ENCODE measurements at places on chromosomes 12 and 14. TPM values are rescaled to one million over a fixed set of nuclear protein-coding genes. Genes with fewer than 3 reads are reported as not detected.

GRCh38 chr14:75879031-75879430 is 102.8 kb downstream of the TGFB3 start:
- peak; percentile 67 for DNase-seq

Gene RNASE1
- 14.6 TPM for total RNA-seq

Gene MYH7
- not detected for total RNA-seq

GRCh38 chr14:23052182-23052623 is 5.1 kb downstream of the CDH24 start:
- DNase-seq: peak; percentile 29

GRCh38 chr14:92729634-92730358 is 18.6 kb downstream of the LGMN start:
- no peak for DNase-seq

Gene CLMN
- total RNA-seq: 0.65 TPM

DNA sequence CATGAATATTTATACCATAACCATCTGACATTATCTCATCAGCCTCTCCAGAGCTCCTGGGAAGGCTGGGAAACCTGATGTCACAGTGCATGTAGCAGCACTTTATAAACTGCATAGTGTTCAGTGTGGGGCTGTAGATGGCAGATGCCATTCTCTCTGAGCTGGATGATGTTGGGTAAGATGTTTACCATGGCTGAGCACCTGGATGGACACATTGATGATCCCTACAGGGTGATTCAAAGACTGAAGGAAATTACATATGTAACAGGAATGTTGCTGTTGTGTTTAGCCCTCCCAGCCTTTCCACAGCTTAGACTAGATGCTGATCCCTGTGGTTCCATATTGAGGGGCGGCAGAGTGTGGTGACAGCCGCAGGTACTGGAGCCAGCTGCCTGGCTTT is 37.4 kb downstream of the IFT43 start:
- DNase-seq: no peak

- no peak for DNase-seq
Measured at GRCh38 chr12:29762637-29763300, 21.0 kb downstream of the TMTC1 start.

Gene FOXA1
- total RNA-seq: not detected

DNA sequence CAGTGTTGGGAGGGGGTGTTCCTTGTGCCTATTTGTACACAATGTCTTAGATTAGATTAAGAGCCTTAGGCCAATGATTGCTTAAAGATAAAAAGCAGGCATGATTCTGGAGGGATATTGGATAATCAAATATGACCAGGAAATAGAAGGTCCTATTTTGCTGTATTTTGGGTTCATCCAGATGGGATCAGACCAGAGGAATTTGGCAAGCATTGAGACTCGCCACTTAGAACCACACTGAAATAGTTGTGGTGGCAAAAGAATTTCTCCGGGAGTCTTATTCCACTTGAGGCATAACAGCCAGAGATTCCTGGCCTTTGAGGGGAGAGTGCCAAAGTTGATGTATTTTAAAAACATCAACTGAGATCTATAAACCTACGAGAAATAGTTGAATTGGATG is 327.2 kb downstream of the RAD51B start:
- no peak for DNase-seq

Gene KERA
- total RNA-seq: not detected

- peak; percentile 24 for DNase-seq
Measured at GRCh38 chr14:65949711-65950516, 536.3 kb upstream of the CCDC196 start.

GRCh38 chr12:13772264-13772663 is 209.1 kb downstream of the GRIN2B start:
- DNase-seq: no peak

Gene PRB2
- not detected for total RNA-seq

Gene AICDA
- not detected for total RNA-seq

GRCh38 chr14:61337893-61338292 is 16.5 kb downstream of the PRKCH start:
- DNase-seq: no peak

DNA sequence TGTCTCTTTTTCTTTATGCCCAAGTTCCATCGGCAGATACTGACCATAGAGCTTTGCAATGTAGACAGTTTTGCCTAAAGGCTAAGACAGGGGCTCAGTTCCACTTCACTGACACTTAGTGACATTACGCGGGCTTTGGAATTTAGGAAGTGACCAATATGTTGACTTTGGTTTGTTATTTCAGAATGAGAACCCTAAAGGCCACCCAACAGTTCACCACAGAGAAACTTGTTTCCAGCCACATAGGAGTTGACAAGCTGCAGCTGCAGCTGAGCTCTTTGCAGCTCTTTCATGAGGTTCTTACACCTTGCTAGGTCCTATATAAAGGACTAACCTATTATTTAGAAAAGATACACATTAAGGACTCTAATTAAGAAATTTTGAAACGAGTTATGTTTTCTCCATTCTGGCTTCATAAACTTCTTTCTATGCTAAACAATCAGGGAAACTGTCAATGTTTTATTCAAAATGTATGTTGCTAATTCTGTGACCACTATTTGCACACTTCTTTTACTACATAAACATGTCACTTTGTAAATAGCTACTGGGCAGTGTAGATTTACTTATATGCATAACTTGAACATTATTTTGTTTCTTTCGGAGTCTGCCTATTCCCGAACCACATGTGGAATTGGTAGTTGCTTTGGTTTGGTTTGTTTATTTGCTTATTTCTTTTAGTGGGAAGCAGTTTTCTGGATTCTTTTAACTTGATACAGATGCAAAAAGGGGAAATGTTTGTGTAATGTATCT is 18.5 kb upstream of the KLRD1 start:
- no peak for DNase-seq

- no peak for DNase-seq
Measured at GRCh38 chr12:53200458-53201176, 6.4 kb downstream of the ITGB7 start.

GRCh38 chr14:23588884-23589598 is 10.5 kb upstream of the JPH4 start:
- DNase-seq: peak; percentile 87

- no peak for DNase-seq
Measured at GRCh38 chr12:12024911-12025682, 45.6 kb upstream of the BCL2L14 start.

Gene RNASE7
- total RNA-seq: not detected

DNA sequence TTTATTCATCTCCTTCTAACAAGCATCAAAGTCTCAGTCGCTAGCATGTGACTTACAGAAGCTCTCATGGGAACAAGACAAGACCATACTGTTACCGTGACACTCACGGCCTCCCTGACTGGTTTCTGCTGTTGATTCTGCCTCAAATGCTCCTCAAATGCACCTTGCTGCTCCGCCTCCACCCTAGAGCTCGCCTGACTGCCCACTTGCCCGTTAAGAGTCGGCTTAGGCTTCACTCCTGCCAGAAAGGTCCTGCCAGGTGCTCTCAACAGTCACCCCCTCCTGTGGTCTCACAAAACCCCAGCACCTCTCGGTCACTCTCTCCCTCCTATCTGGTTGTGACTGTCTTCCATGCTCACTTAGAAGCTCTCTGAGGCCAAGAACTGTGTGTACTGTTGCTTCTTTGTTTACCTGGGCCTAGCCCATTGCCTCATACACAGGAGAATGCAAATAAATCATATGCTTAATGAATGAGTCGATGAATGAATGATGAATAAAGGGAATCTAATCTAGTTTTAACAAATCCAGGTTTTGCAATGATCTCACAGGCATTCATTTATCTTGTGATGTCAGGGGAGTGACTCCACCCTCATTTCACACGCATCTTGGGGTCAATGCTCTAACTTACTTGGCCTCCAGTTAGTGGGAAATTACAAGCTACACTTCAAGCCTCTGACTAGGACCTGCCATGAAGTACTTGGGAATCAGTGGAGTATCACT is 41.3 kb downstream of the SSH1 start:
- DNase-seq: peak; percentile 64

Gene SENP1
- total RNA-seq: 8.9 TPM

- DNase-seq: no peak
Measured at GRCh38 chr12:83158613-83159207, 472.0 kb downstream of the TMTC2 start.

GRCh38 chr14:94054936-94055335 is 26.1 kb downstream of the DDX24 start:
- DNase-seq: no peak

DNA sequence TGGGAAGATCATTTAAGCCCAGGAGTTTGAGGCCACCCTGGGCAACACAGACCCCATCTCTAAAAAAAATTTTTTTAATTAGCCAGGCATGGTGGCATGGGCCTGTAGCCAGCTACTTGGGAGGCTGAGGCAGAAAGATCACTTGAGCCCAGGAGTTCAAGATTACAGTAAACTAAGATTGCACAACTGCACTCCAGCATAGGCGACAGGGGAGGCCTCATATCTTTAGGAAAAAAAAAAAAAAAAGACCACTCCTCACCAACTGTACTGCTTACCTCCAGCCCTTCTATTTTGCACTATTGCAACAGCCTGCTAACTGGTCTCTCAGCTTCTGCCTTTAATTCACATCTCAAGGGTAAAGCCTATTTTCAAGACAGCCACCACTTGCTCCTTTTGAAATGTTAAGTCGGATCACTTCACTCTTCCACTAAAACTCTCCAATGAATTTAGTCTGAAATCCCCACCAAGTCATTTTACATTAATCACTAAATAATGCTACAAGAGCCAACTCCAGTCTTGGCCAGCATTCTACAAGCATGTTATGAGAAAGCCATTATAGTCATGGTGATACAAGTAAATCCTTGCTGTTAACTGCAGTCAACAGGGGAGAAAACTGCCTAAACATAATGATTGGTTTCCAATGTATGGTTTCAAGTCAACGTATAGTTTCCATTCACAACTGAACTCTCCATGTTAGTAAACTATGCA is 106.0 kb downstream of the RPS29 start:
- no peak for DNase-seq

Gene CCND2
- 141 TPM for total RNA-seq

- DNase-seq: no peak
Measured at GRCh38 chr14:34733245-34733644, 18.9 kb upstream of the CFL2 start.

DNA sequence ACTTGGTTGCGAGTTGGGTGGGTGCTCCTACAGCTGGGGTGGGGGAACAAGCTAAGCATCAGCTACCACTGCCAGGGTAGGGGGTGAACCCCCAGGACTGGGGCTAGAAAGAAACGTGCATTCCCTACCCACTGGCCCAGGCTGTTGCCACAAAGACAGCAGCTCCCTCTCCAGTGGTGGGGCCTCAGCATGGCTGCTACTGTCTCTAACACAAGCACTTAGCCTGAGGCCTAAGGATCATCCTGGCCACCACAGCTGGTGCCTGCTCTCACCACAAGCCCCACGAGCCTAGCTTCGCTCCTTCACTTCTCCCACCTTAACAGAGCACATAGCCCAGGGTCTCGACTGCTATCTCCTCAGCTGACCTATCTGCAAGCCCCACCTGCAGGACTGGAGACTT is 18.9 kb downstream of the SLC25A21 start:
- no peak for DNase-seq

GRCh38 chr14:97456958-97457357 is 659.8 kb downstream of the VRK1 start:
- no peak for DNase-seq

DNA sequence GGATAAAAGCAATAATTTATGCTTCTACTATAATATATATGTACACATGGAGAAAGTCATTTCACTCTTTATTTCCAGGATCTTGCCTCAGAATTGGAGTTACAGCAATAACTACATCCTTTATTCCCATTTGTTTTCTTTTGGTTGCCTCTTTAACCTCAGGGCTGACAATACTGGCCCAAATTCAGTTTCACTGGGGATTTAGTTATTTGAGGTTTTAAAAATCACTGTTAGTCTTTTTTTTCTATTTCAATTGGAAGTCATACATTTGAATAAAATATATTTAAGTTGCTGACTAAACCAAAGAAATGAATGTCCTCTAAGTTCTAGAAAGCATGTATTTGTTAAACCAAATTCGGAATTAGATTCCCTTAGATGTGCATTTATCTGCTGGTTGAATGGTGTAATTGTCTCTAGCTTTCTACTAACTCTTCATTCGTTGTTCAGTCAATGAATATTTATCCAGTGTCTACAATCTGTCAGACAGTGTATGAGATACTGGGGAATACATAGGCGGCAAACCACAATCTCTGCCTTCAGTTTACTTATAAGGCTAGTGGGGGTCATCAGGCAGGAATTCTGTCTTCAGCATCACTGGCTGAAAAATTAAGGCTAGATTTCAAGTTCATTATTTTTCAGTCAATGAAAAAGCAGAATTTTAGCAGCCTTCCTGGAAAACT is 190.8 kb upstream of the ARHGAP5 start:
- DNase-seq: no peak

Gene SMIM41
- total RNA-seq: not detected

DNA sequence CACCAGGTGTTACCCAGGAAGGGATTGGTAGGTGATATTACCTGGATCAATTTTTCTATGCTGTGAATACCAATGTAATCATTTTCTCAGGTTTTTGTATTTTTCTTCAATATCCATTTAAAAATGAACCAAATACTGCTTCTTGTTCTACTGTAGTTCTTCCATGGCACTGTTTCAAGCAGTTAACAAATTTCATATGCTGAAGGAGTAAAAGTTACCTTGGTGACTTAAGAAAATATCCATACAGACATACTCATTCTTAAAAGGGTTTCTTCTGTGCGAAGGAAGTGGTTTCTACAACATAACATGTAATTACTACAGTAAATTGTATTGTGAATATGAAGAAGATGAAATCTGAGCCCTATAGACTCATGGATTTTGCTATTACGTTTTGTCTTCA is 222.5 kb downstream of the TMEM117 start:
- no peak for DNase-seq

DNA sequence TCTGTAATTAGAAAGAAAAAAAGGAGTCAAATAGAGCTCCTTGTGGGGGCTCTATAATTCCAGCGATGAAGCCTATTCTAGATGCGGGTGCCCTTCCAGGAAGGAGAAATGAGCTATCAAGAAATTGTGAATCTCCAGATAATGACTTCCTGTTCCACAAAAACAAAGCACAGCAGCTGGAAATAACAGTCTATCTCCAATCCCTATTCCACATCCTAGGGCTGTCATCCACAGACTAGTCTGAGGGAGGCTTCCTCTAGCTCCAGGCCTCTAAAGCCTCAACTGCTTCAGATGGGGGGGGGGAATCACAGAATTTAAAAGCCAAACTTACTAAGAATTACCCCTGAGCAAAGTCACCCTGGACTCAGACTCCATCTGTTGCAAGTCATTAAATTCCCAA is 77.4 kb upstream of the GTF2A1 start:
- no peak for DNase-seq

DNA sequence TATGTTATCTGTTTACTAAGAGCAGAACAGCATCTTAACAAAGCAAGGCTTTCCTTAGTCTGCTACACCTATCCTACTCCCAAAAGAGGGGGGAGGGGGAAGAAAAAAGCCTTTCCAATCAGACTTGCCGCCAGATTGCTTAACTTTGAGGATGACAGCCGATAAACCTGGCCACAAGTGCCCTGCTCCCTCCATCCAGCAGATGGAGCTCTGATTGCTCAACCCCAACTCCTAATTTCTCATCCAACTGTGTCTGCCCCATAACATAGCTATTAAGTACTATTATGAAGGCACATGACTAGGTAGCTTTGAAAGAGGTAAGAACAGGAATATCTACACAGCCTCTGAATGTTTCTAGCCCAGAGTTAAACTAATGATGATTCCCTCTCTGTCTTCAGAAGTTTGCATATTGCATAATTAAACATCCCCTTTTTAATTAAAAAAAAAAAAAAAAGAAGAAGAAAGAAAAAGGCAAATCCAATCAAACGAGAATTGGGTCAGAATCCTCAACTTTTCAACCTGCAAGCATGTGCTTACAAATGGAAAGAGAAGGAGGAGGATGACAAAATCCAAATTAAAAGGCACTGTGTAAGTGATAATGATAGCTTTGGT is 247.4 kb downstream of the GALC start:
- DNase-seq: peak; percentile 31

Data from lung microvascular endothelial cell (primary cell).